Astrocyte of the spinal cord (primary cell): ENCODE measurements at places on chromosomes 2 and 18.

- DNase-seq, result no peak
These were observed 16.4 kb downstream of the LRRFIP1 start for GRCh38 chr2:237643582-237644380.

GRCh38 chr2:105235388-105236059 is 6.0 kb upstream of the GPR45 start:
- peak; percentile 86 for DNase-seq

GRCh38 chr2:165256618-165257017 is 17.4 kb downstream of the SCN2A start:
- DNase-seq, result no peak

DNA sequence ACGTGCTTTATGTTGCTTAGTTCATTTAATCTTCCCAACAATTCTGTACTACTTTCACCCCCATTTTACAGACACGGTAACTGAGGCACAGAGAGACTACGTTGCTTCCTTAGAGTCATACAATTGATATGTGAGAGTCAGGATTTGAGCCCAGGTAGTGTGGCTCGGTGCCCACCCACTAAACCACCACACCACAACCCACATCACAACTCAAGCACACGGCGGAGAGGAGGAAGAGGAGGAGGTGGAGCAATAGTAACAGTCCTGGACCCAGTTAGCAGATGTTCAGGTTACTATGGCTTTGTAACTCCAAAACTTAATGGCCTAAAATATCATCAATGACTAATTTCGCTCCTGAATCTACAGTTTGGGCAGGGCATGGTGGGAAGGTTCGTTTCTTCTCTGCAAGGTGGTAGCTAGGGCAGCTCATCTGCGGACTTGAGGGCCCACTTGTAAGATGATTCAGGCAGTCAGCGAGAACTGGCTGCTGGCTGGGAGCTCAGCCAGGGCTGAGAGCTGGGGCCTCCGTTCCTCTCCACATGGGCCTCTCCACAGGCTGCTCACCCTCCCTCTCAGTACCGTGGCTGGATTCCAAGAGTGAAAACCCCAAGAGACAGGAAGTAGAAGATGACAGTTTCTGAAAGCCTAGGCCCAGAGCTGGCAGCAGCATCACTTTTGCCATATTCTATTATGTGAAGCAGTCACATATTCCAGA is 167.1 kb downstream of the ZFP36L2 start:
- DNase-seq, result peak; percentile 98

- DNase-seq, result no peak
These were observed 78.8 kb upstream of the TTC39C start for GRCh38 chr18:23935804-23936203.

DNA sequence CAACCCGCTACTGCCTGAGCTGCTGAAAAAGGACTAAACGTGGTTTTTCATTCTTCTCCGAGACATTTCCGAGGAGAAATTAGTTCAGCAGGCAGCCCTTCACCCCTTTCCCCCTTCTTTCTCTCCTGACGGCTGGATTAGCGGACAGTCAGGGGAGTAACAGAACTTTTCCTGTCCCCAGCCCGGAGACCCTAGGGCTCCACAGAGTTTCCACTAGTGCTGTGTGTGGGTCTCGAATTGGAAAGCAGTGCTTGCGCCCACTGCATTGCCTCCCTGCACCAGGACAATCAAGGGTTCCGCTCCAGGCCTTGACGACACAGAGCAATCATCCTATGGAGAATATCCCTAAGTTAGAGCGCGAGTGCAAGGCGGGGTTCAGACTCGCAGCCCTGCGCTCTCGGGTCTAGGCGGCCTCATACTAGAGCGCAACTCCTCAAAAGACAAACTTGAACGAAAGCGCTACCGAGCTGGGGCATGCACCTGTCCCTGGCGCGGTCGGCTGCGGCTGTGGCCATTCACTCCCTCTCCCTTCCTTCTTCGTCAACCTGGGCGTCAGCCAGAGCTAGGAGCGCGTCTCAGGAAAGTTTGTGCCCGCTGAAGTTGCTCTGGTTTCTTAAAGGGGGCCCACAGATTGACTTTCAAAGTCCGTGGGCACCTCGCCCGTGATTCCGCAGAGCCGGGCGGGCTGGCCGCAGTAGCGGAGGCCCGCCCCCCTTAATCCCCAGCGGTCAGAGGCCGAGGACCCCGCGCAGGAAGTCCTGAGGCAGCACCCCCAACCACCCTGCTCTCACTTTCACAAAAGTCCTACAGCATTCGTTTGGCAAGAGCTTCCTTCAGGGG is 801 bp downstream of the OSR1 start:
- peak; percentile 37 for DNase-seq
